ENCODE measurements at places on chromosomes 1 and 21.

- no peak for DNase-seq
Measured at GRCh38 chr1:24992124-24992760, 62.2 kb upstream of the RUNX3 start.

DNA sequence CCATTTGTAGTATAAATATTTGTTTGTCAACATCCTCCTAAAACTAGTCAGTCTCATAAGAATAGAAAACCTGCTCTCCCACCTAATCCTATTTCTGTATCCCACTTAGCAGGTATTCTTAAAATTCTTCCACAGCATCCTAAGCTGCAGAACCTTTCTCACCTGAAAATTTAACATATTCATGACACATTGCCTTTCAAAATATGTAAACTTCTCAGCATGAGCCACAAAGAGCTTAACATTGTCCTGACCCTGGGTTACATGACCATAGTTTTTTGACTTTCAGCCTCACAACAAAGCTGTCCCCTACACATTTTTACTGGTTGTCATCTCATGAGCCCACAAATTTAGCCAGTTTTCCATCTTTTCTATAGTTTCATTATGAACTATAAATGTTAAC is 712.1 kb downstream of the LTN1 start:
- DNase-seq: no peak

DNA sequence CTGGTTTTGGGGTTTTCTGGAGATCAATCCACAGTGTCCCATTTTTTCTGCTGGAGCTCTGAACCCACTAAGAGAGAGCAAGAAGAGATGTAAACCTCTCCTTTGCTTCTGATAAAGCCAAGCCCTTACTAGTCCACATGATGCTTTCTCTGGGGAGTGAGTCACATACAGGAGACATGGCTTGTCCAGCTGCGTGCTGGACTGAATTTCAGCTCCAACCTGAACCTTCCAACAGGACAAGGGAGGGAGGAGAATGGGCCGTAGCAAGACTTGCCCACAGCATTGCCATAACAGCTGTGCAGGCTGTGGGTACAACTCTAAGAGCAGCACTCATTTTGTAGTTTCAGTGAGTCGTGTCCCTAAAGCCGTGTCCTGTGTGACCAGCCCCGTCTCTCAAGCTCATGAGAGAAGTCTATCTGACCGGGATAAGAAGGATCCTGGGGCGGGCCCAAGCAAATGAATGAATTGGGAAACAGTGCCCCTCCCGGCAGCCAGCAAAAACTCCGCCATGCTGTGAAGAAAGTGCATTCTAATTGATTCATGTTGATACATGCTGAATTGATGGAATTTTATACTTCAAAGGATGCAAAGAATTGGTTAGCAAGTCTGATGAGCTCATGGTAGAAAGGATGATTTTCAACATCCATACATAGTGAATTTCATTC is 195.2 kb downstream of the GABPA start:
- no peak for DNase-seq

DNA sequence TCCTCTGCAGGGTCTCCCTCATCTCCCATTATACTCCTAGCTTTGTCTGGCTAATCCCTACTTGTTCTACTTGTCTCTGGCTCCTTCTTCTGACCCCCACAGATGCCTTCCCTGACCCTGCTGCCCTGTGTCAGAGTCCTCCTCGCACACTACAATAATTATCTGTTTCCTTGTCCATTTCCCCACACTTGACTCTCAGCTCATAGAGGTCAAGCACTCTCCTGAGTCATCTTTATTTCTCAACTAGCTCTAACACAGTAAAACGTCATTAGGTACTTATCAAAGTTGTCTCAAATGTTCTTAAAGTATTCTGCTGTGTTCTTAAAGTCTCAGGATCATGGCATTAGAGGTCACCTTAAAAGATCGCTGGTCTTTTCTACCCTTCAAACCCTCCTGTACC is 47.1 kb downstream of the C8A start:
- DNase-seq: no peak

GRCh38 chr1:156912861-156913808 is 7.3 kb upstream of the LRRC71 start:
- no peak for DNase-seq

DNA sequence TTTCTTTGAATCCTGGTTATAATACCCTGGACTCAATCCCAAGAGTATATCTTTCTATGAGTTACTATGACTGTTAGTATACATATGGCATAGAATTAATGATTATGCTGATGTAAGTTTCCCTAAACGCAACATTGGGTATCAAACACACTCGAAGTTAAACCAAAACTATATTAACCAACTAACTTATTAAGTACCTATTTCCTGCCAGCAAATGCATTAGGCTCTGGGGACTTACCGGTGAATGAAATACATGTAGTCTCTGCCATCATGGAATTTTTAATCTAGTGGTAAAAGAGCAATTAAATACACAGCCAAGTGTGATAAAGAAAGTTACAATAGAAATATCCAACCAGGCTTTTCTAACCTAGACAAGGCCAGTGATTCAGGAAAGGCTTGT is 193.6 kb upstream of the ADGRL2 start:
- DNase-seq: no peak

DNA sequence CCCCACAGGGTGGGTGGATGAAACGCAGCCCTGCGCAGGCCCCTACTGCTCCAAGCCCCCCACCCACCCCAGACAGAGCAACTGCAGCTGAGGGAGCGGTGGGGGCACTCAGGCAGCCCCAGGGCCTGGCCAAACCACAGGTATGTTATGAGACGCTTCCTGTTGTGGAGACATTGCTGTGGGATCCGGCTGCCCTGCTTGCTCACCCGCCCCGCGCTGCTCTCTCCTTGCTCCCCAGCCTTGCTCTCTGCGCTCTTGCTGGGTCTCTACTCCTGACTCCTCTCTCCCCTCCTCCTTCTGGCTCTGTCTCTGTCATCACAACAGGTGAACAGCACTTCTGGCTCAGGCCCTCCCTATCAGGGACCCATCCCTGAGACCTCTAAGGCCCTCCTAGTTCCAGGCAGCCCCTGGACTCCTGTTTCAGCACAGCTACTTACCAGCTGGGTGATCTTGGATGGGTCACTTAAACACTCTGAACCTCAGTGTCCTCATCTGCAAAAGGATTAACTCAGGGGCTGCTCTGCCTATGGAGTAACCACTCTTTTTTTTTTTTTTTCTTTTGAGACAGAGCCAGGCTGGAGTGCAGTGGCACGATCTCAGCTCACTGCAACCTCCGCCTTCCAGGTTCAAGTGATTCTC is 15.9 kb downstream of the COL8A2 start:
- no peak for DNase-seq

- peak; percentile 55 for DNase-seq
Measured at GRCh38 chr1:6171548-6172124, 8.5 kb downstream of the CHD5 start.

GRCh38 chr1:235011599-235012435 is 116.8 kb downstream of the TOMM20 start:
- DNase-seq: no peak

DNA sequence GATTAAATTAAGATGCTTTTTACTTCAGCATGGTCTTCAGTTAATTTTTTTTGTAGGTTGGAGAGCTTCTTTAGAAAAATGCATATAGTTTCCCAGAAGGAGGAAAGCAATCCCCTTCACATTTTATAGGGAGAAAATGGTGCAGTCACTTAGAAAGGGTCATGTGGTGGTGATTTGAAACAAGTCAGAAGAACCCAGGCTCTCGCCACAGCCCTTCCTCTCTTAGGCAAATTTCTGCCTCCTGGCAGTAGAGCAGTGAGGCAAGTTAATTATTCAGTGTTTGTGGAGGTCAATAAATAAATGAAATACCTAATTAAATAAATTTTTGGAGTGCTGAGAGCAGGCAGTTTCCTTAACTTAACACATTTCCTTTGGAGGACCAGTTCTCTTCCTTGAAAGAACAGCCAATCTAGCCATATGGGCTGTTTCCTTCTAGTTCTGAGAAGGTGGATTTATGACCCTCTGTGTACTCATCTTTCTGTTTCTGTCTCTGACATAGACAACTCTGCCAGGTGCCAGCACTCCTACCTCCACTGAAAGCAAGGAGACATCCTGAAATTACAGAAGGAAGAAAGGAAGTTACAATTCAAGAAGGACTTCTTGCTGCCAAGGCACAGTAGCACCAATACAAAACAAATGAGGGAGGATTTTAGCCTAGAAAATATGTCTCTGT is 19.0 kb upstream of the POGZ start:
- DNase-seq: no peak

DNA sequence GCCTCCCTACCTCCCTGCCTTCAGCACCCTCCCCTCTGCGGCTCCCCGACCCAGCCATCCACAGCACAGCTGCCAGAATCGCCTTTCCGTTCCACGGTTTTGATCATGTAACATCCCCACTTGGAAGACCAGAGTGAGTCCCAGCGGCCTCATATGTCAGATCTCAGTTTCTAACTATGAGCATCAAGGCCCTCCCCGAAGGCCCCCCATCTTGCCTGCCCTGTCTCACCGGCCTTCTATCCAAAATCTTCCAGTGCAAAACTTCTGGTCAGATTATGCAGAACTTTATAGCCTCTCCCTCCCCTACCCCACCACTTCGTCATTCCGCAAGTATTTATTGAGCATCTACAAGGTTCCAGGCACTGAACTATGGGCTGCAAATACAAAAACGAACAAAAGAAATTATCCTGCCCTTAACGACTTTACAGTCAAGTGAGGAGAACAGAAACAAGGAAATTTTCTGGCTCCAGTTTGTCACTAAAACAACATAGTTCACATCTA is 20.3 kb upstream of the LMX1A start:
- no peak for DNase-seq

GRCh38 chr1:93522721-93523120 is 74.8 kb downstream of the FNBP1L start:
- no peak for DNase-seq

- no peak for DNase-seq
Measured at GRCh38 chr1:246784621-246785493, 60.6 kb downstream of the SCCPDH start.

DNA sequence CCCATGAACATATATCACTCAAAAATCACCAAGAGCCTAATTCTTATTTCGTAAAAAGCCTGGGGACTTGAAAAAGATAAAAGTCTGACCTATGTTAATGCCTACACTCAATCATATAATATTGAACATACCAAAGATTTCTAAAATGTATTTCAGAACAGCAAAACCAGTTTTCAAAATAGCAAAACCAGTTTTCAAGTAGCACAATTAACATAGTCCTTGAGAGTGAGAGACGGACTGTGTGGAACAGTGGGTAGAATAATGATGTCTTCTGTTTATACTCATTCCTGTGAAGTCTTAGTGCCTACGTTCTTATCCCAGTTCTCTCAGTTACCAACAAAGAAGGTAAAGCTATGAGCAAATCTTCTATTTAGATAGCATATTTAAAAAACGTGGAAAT is 22.3 kb upstream of the RGS2 start:
- DNase-seq: no peak

GRCh38 chr1:26094076-26094669 is 17.5 kb upstream of the PDIK1L start:
- DNase-seq: no peak

DNA sequence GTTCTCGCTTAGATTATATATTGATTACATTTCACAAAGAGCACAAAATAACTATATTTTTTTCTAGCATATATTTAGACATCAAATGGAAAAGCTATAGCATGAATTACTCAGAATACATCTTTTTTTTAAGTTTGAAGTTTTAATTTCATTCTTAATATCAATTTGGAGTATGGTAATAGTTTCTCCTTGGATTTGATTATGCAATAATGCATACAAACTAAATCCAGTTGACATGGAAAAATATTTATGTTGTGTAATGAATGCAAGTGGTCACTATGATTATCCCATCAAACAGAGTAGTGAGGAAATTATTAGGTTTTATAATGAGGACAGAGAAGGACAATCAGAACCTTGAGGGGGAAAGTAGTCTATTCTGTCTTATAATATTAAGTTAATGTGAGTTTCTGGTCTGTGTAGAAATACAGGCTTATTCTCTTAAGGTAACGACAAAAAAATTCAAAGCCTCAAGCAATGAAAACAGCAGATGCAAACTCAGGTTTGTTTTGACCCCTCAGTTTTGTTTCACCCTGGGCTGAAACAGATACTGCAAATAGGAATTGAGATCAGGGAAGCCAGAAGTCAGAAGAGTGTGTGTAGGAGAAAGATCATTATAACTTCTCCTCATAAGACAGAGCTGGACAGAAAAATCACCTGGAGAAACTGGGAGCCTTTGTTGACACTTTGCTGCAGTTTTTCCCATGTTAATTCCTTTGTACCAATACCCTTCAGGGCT is 23.7 kb downstream of the LRRC8B start:
- no peak for DNase-seq

DNA sequence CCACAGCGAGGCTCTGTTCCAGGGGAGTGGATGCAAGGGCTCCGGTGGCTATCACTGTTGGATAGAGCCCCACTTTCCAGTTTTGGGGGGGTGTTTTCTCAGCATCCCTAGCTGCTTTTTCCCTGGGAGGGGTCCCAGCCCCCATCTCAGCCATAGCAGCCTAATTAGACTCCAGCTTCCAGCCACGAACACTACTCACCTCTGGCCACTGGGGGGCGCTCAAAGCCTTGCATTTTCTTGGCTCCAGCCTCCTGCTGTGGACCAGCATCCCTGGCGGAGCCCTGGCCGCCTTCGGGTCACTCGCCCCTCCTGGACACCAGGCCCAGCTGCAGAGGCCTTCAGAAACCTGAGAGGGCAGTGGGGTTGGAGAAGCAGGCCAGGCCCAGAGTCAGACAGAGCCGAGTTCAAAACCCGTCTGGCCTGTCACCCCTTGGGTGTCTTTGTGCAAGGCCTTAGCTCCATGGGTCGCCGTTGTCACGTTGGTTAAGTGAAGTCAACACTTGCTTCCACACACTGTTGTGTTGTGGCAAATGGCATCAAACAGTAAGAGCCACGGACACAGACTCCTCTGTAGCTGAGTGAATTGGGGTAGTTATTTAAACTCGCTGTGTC is 93.5 kb upstream of the ACTL8 start:
- DNase-seq: peak; percentile 89

- no peak for DNase-seq
Measured at GRCh38 chr1:240455228-240455821, 156.6 kb downstream of the GREM2 start.

GRCh38 chr1:29687601-29688244 is 451.4 kb downstream of the PTPRU start:
- no peak for DNase-seq

DNA sequence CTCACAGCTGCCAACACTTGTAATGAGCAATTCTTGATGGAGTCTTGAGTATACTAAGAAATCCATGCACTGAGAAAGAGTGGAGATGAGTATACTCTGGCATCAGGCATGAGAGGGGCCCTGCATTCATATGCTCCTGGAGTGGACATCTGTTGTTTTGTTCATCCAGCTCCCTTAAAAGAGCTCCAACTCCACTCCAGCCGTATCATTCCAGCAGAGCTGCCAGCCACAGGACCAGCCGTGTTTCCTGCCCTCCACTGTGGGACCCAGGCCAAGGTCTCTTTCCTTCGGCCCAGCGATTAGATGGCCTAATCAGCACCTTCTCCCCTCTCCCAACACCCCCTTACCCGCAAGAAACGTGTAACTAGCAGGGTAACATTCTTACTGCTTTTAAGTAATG is 144.5 kb downstream of the OMA1 start:
- DNase-seq: no peak

Measured in retina (tissue), 1 donor.